Thoracic aorta (tissue), 2 donors: ENCODE measurements at places on chromosomes 5 and 9.

DNA sequence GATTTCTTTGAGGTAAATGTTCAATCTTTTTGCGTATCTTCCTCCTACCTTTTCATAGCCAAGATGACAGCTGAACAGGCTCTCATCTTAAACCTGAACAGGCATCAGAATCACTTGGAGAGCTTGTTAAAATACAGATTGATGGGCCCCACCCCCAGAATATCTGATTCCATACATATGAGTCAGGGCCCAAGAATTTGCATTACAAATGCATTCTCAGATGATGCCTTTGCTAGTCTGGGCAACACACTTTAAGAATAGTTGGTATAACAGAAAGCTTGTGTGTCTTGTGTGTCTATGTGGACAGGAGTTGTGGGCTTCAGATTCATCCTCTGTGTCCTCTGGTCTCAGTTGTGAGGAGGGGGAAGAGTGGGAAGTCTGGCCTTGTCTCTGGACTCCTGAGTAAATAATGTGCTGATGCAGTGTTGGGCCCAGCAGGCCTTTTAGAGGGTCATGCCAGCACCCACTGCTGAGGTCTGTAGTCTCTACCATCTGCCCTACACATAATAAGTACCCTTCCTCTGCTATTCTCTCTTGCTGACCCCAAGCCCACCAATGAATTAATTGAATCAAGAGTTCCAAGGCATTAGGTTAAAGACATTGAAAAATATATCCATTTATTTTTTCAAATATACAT lies 43.1 kb downstream of the PTCD2 start:
- DNase-seq, result no peak

- no peak for DNase-seq
Observed at GRCh38 chr5:17761326-17761725, 127.1 kb downstream of the TAF11L14 start.

DNA sequence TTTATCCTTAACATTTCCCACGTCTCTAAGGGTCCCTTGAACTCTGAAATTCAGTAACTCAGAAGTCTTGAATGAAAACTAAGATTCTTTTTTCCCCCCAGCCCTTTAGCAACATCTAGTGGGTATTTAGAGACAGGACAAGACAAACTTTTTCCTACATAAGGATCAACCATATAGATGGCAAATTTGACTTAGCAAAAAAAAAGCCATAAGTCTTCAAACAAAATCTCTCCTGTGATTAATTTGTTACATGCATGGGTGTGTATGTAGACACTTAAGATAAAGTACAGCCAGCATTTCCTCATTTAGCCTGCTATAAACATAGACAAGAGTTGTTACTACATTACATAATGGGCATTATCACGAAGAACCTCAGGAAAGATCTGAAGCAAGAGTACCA lies 29.1 kb upstream of the ANKRD31 start:
- no peak for DNase-seq

DNA sequence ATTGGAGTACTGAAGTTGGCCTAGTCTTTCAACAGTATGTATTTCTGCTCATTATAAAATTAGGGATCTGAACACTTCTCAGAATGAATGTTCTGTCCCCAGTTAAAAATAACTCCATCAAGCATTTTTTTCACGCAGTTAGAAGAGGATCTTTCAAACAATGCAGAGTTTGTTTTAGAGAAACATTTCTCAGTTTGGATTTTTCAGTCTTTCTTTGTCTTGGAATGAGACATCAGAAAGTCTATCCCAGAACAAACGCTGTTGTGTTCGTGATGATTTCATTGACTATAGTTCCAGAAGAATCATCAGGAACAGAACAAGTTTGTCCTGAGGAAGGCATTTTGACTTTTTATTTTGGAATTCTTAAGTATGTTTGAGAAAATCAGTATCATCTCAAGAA lies 218.7 kb downstream of the ARRDC3 start:
- DNase-seq, result no peak

GRCh38 chr9:10793306-10793705 lies 180.5 kb upstream of the PTPRD start:
- DNase-seq, result no peak

GRCh38 chr5:78102500-78102899 lies 192.0 kb downstream of the AP3B1 start:
- DNase-seq, result no peak

- no peak for DNase-seq
Observed at GRCh38 chr9:123715258-123715657, 214.7 kb downstream of the DENND1A start.

DNA sequence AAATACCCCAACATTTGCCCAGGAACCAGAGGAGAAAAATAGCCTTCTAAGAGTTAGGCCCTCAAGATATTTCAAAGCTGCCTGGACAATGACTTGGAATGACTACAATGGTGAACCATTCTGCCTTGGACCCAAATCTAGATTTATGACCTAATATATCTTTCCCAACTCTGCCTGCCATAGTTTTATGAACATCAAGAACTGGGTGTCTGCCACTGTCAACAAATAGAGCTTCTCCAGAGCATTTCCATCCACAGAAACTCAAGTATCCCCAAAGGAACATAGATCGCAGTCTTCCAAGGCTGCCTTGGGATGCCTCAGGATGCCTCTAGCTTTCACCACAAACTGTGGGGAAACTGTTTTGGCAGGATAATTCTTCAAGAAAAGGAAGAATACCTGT lies 48.2 kb upstream of the NFIB start:
- DNase-seq, result no peak

- DNase-seq, result no peak
Observed at GRCh38 chr5:1975898-1976765, 93.4 kb upstream of the IRX4 start.

- no peak for DNase-seq
Observed at GRCh38 chr5:75536694-75537360, 25.1 kb downstream of the POLK start.

GRCh38 chr5:121780406-121780805 lies 71.3 kb upstream of the FTMT start:
- no peak for DNase-seq

DNA sequence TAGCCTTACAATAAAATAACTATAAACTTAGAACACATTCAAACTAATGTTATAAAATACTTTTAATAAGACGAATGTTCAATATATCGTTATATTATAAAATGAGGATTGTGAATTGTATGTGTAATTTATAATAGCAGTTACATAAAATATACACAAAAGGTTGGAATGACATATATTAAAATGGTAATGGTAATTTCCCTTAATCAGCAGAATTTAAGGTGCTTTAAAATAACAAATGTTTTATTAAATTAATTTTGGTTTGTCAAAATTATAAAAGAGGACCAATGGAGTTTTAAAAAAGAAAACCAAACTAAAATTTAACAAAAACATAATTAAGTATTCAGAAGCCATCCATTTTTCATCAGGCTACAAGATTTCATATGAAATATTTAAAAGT lies 164.3 kb upstream of the PRDM9 start:
- DNase-seq, result no peak

DNA sequence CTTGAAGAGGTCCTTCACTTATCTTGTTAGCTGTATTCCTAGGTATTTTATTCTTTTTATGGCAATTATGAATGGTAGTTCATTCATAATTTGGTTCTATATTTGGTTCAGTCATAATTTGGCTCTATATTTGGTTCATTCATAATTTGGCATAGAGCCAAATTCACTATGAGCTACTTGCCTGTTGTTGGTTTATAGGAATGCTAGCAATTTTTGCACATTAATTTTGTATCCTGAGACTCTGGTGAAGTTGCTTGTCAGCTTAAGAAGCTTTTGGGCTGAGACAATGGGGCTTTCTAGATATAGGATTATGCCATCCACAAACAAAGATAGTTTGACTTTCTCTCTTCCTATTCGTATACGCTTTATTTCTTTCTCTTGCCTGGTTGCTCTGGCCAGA lies 142.2 kb downstream of the PLCXD3 start:
- no peak for DNase-seq

- DNase-seq, result no peak
Observed at GRCh38 chr5:171285465-171285864, 23.6 kb upstream of the TLX3 start.

DNA sequence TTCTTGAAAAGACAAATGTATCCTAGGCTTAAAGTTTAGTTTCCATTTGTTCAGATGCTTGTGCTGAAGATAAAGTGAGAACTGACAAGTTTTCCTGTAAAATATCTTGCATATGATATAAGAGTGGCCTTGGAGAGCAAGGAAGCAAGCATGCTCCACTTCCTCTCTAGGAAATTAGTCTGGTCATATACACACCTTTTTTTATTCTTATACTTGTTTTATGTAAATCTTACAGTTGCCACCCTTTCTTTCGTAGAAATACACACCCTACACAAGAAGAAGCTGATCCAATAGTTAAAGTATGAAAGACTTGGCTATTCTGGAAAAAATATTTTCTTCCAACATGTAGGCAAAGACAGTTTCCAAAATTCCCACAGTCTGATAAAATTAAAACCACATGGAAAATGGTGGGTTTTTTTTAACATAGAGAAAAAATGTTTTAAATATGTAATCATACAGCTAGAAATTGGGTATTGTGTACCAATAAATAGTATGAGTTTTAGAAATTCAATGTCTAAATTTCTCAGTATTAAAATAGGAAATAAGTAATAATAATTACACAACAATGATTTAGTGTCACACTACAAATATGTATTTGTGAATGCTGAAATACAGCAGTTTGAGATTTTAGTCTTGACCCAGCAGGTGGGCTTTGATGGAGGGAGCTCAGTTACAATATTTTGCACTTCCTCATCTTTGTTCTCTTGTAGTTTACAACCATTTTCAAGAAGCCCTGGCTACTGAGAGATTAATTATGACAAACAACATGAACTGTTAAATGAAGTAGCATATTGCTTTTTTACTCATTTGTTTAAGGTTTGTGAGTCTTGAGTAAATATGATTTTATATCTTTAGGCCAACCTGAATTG lies 185.7 kb upstream of the GNA14 start:
- DNase-seq, result no peak

DNA sequence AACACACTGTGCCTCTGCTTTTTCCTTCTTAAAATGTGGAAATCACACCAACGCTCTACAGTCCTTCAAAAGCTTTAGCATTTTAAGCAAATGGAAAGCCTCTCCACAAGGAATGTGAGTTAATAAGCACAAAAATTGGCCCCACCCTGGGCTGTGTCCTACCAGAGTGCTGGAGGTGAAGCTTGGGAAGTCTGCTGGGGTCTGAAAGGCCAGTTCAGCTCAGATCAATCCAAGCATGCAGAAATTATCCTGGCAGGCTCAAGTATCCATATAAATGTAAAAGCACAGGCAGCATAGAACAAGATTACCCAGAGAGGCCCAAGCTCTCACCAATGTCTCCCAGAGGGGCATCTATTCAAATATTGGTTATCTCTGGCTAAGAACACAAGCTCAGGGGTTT lies 98.5 kb downstream of the ESM1 start:
- no peak for DNase-seq

DNA sequence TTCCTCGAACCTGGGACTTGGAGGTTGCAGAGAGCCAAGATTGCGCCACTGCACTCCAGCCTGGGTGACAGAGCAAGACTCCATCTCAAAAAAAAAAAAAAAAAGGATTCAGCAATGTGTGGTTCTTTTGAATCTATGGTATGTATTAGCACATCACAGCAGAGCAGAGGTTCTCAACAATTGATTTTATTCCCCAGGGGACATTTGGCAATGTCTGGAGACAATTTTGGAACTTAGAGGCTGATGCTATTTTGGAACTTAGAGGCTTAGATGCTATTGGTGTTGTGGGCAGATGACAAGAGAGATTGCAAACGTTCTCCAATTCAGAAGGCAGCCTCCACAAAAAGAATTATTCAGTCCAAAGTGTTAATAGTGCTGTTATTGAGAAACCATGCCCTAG lies 115.2 kb downstream of the TMC1 start:
- no peak for DNase-seq

GRCh38 chr5:16067415-16067814 lies 112.2 kb downstream of the MARCHF11 start:
- DNase-seq, result no peak

- DNase-seq, result no peak
Observed at GRCh38 chr5:164345173-164345849, 839.9 kb downstream of the MAT2B start.

DNA sequence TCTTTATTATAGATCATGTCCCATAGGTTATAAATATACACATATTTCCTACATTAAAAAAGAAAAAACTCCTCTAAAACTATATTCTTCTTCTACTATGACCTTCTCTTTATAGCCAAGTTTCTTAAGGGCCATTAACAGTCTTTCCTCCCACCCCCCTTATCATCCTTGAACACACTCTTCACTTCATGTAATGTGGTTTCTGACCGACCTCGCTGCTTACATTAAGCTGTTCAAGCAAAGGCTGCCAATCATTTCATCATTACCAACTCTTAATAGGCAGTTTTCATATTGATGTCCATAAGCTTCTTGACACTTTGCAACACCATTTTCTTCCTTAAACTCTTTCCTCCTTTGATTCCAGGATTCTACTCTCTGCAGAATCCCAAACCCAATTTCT lies 283.0 kb upstream of the PCSK5 start:
- no peak for DNase-seq

DNA sequence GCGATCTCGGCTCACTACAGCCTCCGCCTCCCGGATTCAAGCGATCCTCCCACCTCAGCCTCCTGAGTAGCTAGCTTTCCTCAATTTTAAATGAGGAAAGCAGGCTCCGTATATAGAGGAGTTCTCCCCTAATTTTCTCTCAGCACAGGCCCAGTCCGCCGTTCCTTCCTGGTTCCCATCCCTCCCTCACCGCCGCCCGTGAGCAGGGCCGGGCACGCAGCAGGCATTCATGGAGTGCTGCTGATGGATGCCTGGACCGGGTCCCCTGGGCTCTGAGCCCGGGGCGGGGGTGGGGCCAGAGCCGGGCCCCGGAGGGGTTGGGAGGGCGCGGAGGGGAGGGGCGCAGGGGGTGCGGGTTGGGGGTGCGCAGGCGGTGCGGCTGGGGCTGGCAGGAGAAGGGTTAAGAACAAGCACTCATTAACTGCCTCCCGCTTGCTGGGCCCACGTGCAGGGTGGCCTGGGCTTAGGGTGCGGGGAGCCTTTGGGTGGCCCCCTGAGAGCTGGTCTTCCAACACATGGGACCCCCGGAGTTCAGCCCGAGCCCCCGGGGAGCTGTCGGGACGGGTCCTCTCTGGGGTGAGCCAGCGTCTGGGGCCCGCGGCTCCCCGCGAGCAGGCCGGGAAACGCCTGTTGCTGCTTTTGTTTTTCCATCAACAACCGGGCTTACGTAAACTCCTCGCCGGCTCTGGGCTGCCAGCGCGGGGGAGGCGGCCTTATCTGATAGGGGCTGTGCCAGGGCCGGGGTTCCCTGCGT lies 33.7 kb downstream of the LHX2 start:
- DNase-seq, result no peak

DNA sequence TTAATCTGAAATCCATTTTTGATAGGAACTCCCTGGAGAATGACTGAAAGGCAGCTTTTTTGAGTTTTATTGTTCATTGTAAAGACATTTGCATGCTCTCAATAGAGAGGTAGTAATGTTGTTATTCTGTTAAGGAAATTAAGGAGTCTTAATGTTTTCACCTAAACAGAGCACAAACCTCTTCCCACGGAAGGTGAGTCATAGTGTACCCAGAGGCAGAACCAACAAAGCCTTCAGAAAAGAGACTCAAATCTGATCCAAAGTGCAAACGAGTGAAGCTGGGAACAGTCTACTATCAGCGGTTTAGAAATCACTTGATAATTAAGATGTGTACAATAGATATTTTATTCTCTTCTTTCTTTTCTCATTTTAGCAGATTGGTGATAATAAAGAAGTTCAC lies 470.5 kb downstream of the PLK2 start:
- no peak for DNase-seq

GRCh38 chr9:76561900-76562299 lies 102.9 kb downstream of the GCNT1 start:
- DNase-seq, result no peak
